ENCODE measurements at places on chromosomes 2 and 18.

GRCh38 chr2:205103699-205104098, 558.4 kb downstream of the PARD3B start:
- H3K4me1 ChIP-seq: no peaks in the 10 kb centered on the region
- H3K27me3 ChIP-seq: no peaks in the 10 kb centered on the region
- no peak overlapping the region for H3K27ac ChIP-seq
- H3K36me3 ChIP-seq: no peaks in the 10 kb centered on the region

DNA sequence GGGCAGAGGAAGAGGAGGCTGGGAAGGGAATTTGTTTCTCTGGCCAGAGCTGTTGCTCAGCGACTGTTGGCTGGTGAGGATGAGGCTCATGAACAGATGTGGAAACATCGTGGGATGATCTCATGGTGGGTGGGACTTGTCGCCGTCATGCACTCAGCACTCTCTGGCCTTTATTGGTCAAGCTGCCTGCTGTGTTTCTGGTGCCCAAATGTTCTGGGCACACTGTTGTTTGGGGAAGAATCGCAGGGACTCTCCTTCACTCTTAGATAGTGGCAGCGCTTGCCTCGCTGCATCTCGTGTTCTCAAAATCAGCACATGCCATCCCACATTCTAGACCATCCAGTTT, 145.6 kb downstream of the AGAP1 start:
- peaks cover 8% of the 10 kb centered on the region for H3K4me1 ChIP-seq
- no peaks in the 10 kb centered on the region for H3K36me3 ChIP-seq
- no peak overlapping the region for H3K4me3 ChIP-seq
- no peak overlapping the region for H3K27ac ChIP-seq
- peak; percentile 48 for DNase-seq

GRCh38 chr2:6353669-6354068, 512.0 kb downstream of the CMPK2 start:
- H3K4me3 ChIP-seq: no peak overlapping the region
- H3K36me3 ChIP-seq: no peaks in the 10 kb centered on the region
- DNase-seq: no peak

DNA sequence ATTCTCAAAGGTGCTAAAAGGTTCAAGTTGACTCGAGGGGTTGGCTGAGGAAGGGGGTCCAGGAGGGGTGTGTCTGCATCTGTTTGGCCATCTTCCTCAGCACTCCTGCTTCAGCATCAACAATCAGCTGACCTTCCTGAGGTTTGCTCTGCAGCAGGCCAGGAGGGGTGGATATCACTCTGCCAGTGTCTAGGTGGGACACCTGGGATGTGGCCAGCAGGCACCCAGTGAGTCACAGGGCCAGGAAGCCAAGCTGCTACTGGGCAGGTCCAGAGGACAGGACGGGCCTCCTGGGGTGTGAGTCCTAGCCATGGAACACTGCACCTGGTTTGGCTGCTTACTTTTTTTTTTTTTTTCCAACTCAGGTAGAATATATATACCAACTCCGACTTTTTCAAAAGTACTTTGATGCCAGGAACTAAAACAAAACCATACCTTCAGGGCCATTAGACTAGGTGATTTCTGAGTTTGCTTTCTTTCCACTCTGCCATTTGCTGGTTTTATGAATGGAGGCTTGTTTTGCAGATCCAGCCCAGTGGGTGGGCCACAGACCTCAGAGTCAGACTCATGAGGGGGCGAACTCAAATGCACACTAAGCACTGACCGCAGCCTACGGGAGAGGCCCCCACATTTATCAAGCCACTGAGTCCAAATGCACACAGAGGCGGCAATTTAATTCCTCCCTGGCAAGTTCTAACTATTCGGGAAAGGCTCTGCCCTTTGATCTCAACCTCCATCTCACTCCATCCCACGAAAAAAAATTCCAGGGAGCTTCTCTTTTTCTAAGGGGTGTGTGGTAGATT, 76.0 kb downstream of the UXS1 start:
- H3K4me1 ChIP-seq: peaks cover 32% of the 10 kb centered on the region
- H3K36me3 ChIP-seq: no peaks in the 10 kb centered on the region
- no peaks in the 10 kb centered on the region for H3K27me3 ChIP-seq
- no peak overlapping the region for H3K4me3 ChIP-seq
- DNase-seq: no peak
- H3K27ac ChIP-seq: no peak overlapping the region

DNA sequence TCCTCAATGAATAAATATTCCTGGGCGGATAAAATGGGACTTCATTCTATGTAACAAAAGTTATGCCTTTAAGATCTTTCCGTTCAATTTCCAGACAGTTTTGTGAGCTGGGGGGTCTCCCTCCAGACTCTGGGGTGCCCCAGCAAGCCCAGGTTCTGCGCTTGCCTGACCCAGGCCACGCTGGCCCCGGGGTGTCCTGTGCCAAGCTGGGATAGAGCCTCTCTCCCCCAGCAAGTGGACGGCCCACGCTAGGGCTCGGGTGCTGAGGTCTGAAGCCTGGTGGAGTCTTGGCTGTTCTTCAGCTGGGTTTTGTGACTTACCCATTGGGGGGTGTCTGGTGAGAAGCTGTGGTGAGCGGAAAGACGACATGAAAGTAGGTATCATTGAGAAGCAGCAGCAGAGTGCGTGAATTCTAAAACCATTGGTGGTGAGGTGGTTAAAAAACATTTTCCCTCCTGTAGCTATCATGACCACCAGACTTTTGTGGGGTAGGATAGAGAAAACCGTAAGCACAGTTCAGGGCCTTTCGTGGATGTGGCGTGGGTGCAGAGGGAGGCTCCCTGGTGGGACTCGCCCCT, 346.8 kb downstream of the ANAPC1 start:
- no peak overlapping the region for H3K4me3 ChIP-seq
- no peaks in the 10 kb centered on the region for H3K36me3 ChIP-seq
- H3K27me3 ChIP-seq: no peaks in the 10 kb centered on the region
- peaks cover 6% of the 10 kb centered on the region for H3K4me1 ChIP-seq
- no peak for DNase-seq
- no peak overlapping the region for H3K27ac ChIP-seq

GRCh38 chr18:58267493-58267892, 223.5 kb downstream of the NEDD4L start:
- H3K27ac ChIP-seq: no peak overlapping the region
- no peak for DNase-seq
- no peaks in the 10 kb centered on the region for H3K36me3 ChIP-seq
- H3K27me3 ChIP-seq: no peaks in the 10 kb centered on the region
- peaks cover 67% of the 10 kb centered on the region for H3K4me1 ChIP-seq

- no peak overlapping the region for H3K4me3 ChIP-seq
- no peaks in the 10 kb centered on the region for H3K27me3 ChIP-seq
- no peaks in the 10 kb centered on the region for H3K36me3 ChIP-seq
- DNase-seq: no peak
- H3K4me1 ChIP-seq: peaks cover 10% of the 10 kb centered on the region
Measured at GRCh38 chr18:51066273-51066672, 36.3 kb downstream of the SMAD4 start.

- no peak overlapping the region for H3K27ac ChIP-seq
- H3K36me3 ChIP-seq: no peaks in the 10 kb centered on the region
- no peak for DNase-seq
- no peaks in the 10 kb centered on the region for H3K4me1 ChIP-seq
Measured at GRCh38 chr2:11398750-11399437, 54.5 kb upstream of the ROCK2 start.

- no peaks in the 10 kb centered on the region for H3K36me3 ChIP-seq
- peak; percentile 87 for DNase-seq
- H3K4me1 ChIP-seq: peaks cover 79% of the 10 kb centered on the region
- peak within 1 kb of the TSS; percentile 16 for H3K4me3 ChIP-seq
- H3K27ac ChIP-seq: peak within 1 kb of the TSS; percentile 95
Measured at GRCh38 chr2:237590272-237591140, at the start of gene RAB17. TSS of gene RAB17 (minus strand) at chr2:237590734. CDS start at chr2:237586154, 4,580 bp downstream.

GRCh38 chr18:67417864-67418523, 98.5 kb downstream of the DSEL start:
- H3K27me3 ChIP-seq: no peaks in the 10 kb centered on the region
- no peaks in the 10 kb centered on the region for H3K4me1 ChIP-seq
- no peaks in the 10 kb centered on the region for H3K36me3 ChIP-seq
- H3K4me3 ChIP-seq: no peak overlapping the region
- DNase-seq: no peak
- no peak overlapping the region for H3K27ac ChIP-seq

- peak overlapping the region; percentile 43 for H3K27ac ChIP-seq
- no peaks in the 10 kb centered on the region for H3K36me3 ChIP-seq
- peaks cover 21% of the 10 kb centered on the region for H3K4me1 ChIP-seq
- no peak overlapping the region for H3K4me3 ChIP-seq
Measured at GRCh38 chr2:13114391-13114790, 397.7 kb downstream of the TRIB2 start.

DNA sequence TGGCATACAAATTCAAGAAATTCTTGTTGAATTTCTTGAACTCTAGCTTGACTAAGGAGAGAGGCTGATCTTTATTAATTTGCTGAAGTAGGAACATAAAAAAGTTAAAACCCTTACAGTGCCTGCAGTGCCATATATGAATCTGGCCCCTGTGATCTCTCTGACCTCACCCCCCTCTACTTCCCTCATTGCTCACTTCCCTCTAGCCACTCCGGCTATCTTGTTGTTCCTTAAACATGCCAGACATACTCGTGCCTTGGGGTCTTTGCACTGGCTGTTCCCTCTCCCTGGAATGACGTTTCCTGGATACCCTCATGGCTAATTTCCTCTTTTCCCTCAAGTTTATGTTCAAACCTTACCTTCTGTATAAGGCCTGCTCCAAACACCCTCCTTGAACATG, 246.3 kb upstream of the SIX2 start:
- no peaks in the 10 kb centered on the region for H3K27me3 ChIP-seq
- no peaks in the 10 kb centered on the region for H3K36me3 ChIP-seq
- H3K4me3 ChIP-seq: no peak overlapping the region

DNA sequence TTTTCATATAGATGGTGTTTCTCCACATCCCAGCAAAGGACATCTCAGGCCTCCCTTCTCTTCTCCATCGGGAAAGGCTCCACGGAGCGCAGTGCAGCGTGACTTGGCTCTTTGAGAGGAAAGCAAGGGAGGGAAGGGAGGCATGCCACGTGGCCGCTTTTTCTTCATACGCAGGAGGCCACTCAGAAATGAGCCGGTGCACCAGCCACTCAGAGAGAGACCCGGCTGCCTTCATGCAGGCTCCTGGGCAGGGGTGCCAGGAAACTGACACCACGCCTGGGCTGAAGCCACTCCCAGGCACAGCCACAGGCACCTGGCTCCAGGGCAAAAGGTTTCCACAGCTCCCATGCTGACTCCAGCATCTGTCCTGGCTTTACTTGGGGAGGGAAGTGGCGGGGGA, 11.1 kb upstream of the LOXHD1 start:
- no peak overlapping the region for H3K4me3 ChIP-seq
- no peak for DNase-seq
- H3K27ac ChIP-seq: no peak overlapping the region
- H3K36me3 ChIP-seq: no peaks in the 10 kb centered on the region

DNA sequence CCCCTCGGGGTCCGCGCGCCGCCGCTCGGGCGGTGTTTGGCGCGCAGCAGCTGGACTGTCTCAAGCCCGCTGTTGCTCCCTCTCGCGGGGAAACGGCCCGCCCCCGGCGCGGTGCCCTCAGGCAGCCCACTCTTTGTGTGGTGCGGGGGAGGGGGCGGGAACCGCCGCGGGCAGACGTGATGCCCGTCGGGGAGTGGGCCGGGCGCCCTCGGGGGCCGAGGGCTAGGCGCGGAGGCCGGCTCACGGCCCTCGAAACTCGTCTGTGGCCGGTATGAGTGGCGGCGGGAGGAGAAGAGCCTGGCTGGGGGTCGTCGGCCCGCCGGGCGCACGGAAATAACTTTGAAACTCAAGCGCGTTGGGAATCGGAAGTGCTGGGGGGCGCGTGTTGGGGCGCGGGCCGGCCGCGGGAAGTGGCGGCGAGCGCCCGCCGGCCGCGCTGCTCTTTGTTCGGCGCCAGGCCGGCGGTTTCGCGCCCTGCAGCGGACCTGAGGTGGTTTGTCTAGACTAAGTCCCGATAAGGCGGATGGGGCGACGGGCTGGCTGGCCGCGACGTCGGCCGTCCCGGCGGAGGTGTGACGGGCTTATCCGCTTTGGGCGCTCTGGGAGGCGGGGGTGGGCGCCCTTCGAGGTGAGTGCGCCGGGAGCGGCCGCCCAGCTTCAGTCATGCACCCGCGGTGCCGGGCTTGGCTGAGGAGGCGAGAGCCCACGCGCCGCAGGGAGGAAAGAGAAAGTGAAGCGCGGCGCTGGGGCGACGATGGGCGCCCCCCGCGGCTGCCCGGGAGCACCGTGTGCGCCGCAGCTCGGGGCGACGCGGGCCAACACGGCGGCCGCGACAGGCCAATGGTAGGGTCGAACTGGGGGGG, 679 bp downstream of the PTMA start:
- peak; percentile 47 for DNase-seq
- peaks cover 53% of the 10 kb centered on the region for H3K4me1 ChIP-seq
- no peaks in the 10 kb centered on the region for H3K27me3 ChIP-seq

DNA sequence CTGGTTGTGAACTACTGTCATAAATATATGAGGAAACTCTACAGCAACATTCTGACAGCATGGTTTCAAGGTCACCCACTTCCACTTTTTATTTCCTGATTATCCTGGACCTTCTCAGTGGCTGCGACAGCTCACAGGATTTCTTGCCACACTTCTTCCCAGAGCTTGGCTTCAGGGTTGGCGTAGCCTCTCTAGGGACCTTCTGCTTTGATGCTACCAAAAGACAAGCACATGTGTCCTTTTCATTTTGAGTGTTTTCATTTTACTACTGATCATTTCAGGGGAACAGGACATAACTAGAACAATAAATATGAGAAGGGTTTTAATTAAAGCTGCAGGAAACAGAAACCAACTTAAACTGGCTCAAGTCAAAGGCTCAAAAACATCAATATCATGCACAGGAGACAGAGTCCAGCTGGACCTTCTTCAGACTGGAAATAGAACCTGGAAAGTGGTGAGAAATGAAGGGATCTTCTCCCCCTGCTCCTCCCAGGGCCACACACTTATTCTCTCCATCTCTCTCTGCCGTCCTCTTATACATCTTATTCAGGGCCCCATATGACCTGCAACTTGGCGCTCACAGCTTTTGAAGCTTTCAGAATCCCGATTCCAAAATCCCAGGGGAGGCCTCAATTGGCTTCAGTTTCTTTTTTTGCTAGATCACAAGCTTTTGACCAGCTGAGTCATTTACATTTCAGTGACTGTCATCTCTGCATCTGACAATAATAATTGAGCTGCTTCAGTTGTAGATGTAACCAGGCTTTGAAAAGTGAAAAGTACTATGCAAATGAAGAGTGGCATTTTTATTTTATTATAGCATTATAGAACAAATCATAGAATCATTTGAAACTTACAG, 9.7 kb downstream of the VIT start:
- no peak for DNase-seq
- no peak overlapping the region for H3K4me3 ChIP-seq
- H3K27ac ChIP-seq: no peak overlapping the region
- no peaks in the 10 kb centered on the region for H3K36me3 ChIP-seq
- H3K27me3 ChIP-seq: no peaks in the 10 kb centered on the region
- no peaks in the 10 kb centered on the region for H3K4me1 ChIP-seq

- no peaks in the 10 kb centered on the region for H3K36me3 ChIP-seq
- H3K27me3 ChIP-seq: no peaks in the 10 kb centered on the region
- H3K4me3 ChIP-seq: no peak overlapping the region
- H3K27ac ChIP-seq: no peak overlapping the region
Measured at GRCh38 chr2:9675415-9676351, 44.9 kb upstream of the YWHAQ start.

GRCh38 chr2:163553601-163554000, 182.2 kb downstream of the FIGN start:
- H3K4me3 ChIP-seq: no peak overlapping the region
- H3K4me1 ChIP-seq: no peaks in the 10 kb centered on the region
- no peak for DNase-seq
- H3K27me3 ChIP-seq: no peaks in the 10 kb centered on the region
- no peaks in the 10 kb centered on the region for H3K36me3 ChIP-seq

All from body of pancreas (tissue), 4 donors.